ENCODE measurements at places on chromosomes 16 and 17.

GRCh38 chr16:66569827-66570405 lies 3.7 kb downstream of the CMTM1 start:
- DNase-seq = no peak

DNA sequence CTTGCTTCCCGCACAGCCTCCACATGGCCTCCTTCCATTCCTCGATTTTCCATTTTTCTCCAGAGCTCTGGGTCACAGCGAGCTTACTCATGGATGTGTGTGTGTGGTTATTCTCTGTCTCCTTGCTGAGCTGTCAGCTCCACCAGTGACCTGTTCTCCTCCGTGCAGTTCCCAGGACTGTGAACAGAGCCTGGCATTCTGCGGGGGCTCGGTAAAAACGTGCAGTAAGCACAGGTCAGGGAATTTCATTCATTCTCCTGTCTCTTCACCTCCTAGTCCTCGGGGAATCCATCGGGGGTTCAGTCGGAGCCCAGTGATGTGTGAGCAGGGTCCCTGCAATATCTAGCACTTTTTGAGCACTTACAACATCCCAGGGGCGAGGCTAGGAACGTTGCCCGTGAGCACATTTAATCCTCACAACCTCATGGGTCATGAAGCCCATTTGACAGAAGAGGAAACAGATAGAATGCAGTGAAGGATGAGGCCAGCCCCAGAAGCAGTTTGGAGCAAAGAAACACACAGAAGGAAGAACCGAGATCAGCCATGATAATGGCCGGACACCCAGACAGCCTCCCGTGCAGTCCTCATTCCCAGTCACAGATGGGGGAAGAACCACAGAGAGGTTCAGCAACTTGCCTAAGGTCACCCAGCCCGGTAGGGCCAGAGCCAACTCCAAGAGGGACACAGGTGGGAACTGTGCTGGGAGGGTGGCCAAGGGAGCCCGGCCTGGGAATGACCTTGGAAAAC lies 183.2 kb upstream of the GSE1 start:
- no peak for DNase-seq

DNA sequence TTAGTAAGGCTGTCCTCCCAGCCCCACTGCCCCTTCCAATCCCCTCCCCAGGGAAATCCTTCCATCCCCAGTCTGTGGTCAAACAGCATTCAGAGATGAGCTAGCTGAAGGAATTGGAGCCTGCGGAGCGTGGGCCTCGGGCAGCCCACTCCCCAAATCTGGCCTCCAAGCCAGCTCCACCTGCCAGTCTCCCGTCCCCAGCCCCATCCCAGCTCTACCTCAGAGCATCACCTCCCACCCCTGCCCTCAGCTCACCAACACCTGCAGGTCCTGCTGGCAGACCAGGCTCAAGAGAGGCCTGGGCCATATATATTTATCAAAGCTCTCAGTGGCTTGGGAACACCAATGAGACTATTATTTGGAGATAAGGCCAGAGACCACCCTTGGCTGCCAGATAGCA lies 5.2 kb upstream of the SPPL2C start:
- no peak for DNase-seq

- DNase-seq = no peak
Observed at GRCh38 chr16:1674751-1675664, 3.1 kb upstream of the JPT2 start.

GRCh38 chr17:51491416-51491815 lies 231.1 kb downstream of the UTP18 start:
- DNase-seq = no peak

- DNase-seq = no peak
Observed at GRCh38 chr16:14098081-14098480, 27.0 kb downstream of the MRTFB start.

DNA sequence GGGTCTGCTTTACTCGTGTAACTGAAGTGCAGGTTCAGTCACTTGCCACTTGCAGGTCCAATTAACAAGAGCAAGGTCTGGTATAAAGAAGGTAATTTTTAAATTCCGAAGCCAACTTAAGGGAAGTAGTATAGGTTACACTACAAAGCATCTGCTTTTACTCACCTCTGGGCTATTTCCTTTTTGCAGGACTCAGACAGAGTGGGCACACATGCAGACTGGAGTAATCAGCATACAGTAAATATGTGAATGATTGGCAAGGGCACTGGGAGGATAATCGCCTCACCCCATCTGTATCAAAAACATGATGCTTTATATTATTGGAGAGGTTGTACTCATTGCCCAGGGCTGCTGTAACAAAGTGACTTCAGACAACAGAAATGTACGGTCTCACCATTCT lies 160.1 kb upstream of the CDH5 start:
- DNase-seq = no peak

DNA sequence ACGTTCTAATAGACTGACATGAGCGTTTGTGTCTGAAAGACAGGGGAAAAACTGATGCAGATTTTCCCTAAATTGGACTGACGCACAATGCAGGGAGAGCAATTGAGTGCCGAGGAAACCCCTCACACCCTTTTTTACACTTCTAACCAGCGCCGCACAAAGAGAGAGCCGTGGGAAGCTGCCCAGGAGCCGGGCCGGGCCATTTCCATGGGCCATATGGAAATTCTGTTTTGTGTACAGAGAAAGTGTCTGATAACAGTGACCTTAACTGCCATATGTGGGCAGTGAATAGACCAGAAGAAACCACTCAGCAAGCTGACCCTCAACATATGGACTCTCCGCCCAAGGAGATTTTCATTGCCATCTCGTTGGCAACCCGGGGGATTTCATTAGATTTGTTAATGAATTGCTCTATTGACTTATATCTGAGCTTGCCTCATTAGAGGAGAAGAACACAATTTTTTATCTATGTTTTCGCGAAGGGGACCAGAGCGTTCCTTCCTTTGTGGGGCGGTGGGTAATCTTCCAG lies 225.9 kb upstream of the IRX3 start:
- no peak for DNase-seq

DNA sequence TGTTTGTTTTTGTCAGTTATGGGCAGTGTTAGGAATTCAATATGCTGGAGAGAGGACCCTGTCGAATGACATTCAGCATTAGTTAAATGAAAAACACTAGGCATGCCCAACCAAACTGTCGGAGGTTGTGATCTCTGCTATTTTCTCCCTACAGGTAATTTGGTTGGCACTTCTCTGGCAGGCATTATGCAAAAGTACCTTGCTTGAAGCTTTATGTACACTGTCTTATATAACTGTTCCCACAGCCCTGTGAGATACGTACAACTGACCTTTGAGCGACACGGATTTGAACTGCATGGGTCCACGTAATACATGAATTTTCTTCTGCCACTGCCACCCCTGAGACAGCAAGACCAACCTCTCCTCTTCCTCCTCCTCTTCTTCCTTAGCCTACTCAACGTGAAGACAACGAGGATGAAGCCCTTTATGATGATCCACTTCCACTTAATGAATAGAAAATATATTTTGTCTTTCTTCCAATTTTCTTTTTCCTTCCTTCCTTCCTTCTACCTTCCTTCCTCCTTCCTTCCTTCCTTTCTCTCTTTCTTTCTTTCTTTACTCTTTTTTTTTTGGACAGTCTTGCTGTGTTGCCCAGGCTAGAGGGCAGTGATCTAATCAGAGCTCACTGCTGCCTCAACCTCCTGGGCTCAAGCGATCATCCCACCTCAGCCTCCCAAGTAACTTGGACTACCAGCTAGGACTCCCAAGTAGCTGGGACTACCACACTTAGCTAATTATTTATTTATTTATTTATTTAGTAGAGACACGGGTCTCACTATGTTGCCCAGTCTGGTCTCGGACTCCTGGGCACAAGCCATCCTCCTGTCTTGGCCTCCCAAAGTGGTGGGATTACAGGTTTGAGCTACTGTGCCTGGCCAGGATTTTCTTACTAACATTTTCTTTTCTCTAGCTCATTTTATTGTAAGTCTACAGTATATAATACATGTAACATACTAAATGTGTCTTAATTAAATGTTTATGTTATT lies 77.3 kb downstream of the WIPI1 start:
- no peak for DNase-seq
